ENCODE measurements at places on chromosomes 12 and 14.

DNA sequence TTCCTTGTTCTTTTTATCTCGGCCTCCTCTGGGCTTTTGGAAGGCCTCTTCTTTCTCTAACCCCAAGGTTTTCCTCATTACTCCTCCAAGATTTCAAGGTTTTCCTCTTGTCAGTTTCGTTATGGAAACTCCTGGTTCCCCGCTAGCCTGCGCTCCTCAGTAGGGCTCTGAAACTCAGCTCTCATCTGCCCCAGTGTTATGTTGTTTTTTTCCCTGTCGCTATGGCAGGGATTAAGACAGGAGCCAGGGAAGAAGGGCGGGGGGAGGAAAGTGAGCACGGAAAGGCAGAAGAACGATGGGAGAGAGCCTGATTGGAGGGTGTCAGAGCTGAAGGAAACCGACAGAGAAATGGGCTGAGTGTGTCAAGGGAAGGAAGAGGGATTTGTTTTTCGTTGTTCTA, 26.5 kb upstream of the JDP2 start:
- DNase-seq: no peak

GRCh38 chr12:82357845-82358199, 365 bp downstream of the CCDC59 start:
- no peak for DNase-seq

- DNase-seq: no peak
These were observed 182.4 kb downstream of the ASCL1 start for GRCh38 chr12:103139876-103140275.

DNA sequence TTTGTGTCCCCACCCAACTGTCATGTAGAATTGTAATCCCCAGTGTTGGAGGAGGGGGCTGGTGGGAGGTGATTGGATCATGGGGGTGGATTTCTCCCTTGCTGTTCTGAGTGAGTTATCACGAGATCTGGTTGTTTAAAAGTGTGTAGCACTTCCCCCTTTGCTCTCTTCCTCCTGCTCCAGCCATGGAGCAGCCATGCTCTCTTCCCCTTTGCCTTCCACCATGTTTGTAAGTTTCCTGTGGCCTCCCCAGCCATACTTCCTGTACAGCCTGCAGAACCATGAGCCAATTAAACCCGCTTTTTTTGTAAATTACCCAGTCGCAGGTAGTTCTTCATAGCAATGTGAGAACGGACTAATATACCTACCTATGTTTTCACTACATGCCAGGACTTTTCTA, 2.6 kb upstream of the POC1B start:
- DNase-seq: no peak

GRCh38 chr12:16602412-16602811, 3.5 kb downstream of the LMO3 start:
- DNase-seq: no peak

GRCh38 chr14:57209561-57209960, 59.1 kb downstream of the EXOC5 start:
- DNase-seq: no peak

DNA sequence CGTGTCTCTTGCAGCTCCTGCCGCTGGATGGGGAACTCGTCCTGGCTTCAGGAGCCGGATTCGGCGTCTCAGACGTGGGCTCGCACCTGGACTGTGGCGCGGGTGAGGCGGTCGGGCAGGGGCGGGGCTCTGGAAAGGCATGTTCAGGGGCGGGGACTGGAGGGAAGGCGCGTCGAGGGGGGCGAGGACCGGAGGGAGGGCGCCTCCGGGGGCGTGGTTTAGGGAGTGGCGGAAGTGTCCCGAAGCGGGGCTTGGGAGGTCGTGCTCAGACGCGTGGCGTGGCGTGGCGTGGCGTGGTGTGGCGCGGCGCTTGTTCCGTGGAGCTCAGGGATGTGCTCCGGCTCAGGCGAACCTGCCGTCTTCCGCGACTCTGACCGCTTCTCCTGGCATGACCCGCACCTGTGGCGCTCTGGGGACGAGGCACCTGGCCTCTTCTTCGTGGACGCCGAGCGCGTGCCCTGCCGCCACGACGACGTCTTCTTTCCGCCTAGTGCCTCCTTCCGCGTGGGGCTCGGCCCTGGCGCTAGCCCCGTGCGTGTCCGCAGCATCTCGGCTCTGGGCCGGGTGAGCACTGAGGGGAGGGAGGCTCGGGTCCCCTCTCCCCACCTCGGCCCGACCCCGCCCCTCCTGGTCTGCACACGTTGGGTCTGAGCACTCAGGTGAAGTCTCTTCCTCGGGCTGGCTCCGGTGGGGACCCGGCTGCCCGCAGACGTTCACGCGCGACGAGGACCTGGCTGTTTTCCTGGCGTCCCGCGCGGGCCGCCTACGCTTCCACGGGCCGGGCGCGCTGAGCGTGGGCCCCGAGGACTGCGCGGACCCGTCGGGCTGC, 6.2 kb downstream of the AMN start:
- DNase-seq: no peak

GRCh38 chr14:68239988-68240771, 420.6 kb downstream of the RAD51B start:
- no peak for DNase-seq

GRCh38 chr14:54058505-54058904, 101.9 kb upstream of the BMP4 start:
- DNase-seq: no peak

DNA sequence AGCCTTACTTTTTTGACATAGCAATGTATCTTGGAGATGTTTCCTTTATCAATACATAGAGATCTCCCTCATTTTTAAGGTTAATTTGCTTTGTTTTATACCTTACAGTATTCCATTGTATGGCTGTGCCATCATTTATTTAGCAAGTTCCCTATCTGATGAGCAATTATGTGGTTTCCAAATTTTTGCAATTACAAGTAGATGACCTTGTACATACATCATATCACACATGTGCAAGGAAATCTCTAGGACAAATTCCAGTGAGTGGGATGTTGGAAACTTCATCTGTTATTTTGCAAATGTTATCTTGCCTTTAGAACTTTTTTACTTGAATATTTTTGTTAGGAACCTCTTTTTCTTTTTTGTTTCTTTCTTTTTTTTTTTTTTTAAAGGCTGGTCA, 49.7 kb downstream of the DRAM1 start:
- no peak for DNase-seq

GRCh38 chr12:96187956-96188355, 6.2 kb upstream of the ELK3 start:
- DNase-seq: no peak

- no peak for DNase-seq
These were observed 1.8 kb downstream of the SPRING1 start for GRCh38 chr12:116735951-116736599.

GRCh38 chr12:68971404-68971803, 38.4 kb upstream of the CPM start:
- DNase-seq: no peak

DNA sequence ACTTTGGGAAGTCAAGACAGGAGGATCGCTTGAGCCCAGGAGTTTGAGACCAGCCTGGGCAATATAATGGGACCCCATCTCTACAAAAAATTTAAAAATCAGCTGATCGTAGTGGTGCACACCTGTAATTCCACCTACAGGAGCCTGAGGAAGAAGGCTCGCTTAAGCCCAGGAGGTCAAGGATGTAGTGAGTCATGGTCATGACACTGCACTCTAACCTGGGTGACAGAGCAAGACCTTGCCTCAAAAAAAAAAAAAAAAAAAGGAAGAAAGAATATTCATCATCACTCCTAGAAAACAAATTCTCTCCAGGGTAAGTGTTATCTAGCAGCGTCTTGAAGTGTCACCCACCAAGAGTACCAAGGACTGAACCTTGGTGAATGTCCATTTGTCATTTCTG, 34.2 kb upstream of the PLXNC1 start:
- DNase-seq: no peak

- no peak for DNase-seq
These were observed 213.5 kb upstream of the KRR1 start for GRCh38 chr12:75724928-75725312.

GRCh38 chr12:127980585-127980984, 286.4 kb upstream of the TMEM132C start:
- DNase-seq: no peak

- no peak for DNase-seq
These were observed 67.3 kb upstream of the EGLN3 start for GRCh38 chr14:34018125-34018524.

- DNase-seq: no peak
These were observed 137.9 kb upstream of the CPSF6 start for GRCh38 chr12:69101505-69101904.

DNA sequence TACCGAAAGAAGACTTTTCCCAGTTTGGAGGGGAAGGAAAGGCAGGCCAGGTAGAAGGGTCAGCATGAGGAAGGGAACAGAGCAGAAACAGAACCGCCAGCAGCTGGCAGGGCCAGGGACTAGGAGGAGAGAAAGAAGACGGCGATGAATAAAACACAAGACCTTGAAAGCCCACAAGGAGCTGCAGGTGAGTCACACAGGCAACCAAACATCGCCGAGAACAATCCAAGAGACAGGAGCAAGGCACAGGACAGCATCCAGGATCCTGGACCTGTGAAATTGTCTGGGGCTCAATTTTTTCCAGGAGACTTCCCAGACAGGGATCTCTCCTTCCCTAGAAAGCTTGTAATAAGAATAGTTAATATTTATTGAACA, 47.3 kb downstream of the NUAK1 start:
- DNase-seq: no peak

GRCh38 chr12:52956987-52957386, 8.1 kb downstream of the KRT18 start:
- no peak for DNase-seq

GRCh38 chr12:87231818-87232217, 797.4 kb downstream of the C12orf50 start:
- DNase-seq: no peak

GRCh38 chr12:2722806-2723205, 72.0 kb upstream of the FKBP4 start:
- no peak for DNase-seq

GRCh38 chr14:102392506-102392905, 29.8 kb downstream of the TECPR2 start:
- no peak for DNase-seq

DNA sequence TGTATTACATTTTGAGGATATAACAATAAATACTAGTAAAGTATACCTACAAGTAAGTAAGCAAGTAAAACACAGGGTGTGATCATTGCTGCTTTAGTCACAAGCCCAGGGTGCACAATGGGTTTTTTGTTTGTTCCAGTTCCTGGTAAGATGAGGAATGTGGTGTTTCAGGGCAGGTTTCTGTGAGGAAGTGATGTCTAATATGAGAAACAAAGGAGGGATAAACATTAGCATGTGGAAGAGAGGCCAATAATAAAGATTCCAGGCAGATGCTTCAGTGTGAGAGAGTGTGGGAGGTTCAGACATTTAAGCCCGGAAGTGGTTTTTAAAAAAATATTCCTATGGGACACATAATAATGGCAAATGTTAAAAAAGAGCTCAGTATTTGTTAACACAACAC, 808.1 kb upstream of the USP15 start:
- DNase-seq: no peak

GRCh38 chr12:44976246-44976645, 74.7 kb downstream of the DBX2 start:
- no peak for DNase-seq

DNA sequence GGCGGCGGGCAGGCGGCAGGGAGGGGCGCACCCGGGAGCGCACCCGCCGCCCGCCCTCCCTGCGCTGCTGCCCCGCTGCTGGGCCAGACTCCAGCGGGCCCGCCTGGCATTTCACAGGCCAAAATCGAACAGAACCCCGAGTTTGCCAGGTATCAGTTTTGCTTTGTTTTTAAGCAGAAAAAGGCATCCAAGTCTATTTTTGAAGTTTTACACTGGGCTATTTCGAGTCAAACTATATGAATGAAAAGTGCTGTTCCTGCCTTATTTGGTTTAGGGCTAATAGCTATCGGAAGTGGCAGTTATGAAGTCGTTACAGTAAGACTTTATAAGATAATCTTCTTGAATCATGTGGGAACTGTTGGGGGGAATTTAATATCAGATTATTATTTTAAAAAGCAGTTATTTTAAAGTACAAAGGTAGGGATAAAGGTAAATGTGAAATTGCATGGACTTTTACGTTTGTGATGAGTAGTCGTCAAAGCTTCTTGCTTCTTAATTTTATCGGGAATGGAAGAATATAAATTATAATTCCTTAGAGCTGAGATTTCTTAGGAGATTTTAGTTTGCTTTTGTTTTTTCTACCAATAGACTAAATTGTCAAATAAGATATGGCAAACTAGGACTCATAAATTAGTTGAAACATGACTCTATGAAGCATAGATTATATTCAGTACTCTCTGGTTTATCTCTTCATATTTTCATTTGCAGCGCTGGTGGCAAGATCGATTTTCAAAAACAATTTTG, 1.1 kb downstream of the MSRB3 start:
- peak; percentile 22 for DNase-seq

GRCh38 chr12:82797480-82797879, 110.8 kb downstream of the TMTC2 start:
- no peak for DNase-seq

GRCh38 chr14:31988244-31988643, 88.9 kb upstream of the ARHGAP5 start:
- DNase-seq: no peak

DNA sequence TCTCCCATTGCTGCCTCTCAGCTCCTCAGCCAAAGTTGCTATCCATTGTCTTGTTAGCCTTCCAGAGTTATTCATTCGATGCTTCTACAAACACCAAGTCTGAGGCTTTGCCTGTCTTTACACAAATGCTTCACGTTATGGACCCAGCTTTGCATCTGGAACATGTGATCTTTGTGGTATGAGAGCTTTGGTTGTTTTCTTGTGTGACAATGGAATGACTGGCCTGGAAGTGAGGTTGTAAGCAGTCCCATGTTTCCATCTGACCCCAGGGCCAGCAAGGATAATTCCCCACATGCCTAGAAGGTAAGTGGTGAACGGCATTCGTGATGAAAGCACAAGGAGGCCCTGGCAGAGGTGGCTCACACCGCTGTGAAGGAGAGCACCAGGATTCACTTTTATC, 866.7 kb upstream of the TMEM132C start:
- DNase-seq: no peak

DNA sequence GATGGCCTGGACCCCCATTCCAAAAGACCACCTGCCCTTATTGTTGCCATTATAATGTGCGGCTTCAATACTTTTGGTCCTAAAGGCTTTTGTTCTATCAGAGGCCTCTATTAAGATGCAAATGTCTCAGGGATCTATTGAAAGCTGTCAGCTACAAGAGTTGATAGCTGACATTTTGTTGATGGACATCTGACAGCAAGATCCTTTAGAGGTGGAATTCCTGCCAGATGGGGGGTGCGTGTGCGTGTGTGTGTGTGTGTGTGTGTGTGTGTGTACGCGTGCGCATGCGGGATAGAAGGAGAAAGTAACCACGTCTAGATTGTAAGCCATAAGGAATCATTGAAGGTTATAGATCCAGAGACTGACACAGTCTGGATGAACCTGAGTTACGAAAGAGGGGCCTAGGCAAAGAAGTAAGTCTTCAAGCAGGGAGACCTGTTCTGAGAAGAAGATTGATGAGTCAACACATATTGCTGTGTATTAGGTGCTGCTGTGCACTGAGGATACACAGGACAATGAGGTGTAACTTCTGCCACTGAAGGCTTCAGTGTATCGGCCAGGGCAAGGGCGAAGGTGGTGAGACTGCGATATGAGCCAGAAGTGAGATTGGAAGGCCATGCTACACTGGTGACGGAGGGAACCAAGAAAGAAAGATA, 89.2 kb downstream of the PRMT8 start:
- DNase-seq: no peak

Data from putamen (tissue), 1 donor.